Stimulated activated CD8-positive, alpha-beta memory T cell treated with anti-CD3 and anti-CD28 coated beads, Interleukin-12 subunit alpha, Interleukin-12 subunit beta, amount 100 ng/mL, for 4 hours (primary cell): ENCODE measurements at places on chromosomes 3 and 15.

GRCh38 chr3:131802029-131802428, 232.8 kb downstream of the CPNE4 start:
- DNase-seq: no peak

- no peak for DNase-seq
Observed at GRCh38 chr3:101925564-101925963, 76.2 kb downstream of the NFKBIZ start.

- DNase-seq: no peak
Observed at GRCh38 chr3:97353176-97353575, 411.4 kb upstream of the ARL6 start.

- DNase-seq: no peak
Observed at GRCh38 chr3:112769286-112769978, 77.2 kb downstream of the CD200R1L start.

GRCh38 chr3:188685789-188686188, 486.0 kb upstream of the TPRG1 start:
- no peak for DNase-seq

- no peak for DNase-seq
Observed at GRCh38 chr3:158097081-158097592, 9.1 kb downstream of the SHOX2 start.

DNA sequence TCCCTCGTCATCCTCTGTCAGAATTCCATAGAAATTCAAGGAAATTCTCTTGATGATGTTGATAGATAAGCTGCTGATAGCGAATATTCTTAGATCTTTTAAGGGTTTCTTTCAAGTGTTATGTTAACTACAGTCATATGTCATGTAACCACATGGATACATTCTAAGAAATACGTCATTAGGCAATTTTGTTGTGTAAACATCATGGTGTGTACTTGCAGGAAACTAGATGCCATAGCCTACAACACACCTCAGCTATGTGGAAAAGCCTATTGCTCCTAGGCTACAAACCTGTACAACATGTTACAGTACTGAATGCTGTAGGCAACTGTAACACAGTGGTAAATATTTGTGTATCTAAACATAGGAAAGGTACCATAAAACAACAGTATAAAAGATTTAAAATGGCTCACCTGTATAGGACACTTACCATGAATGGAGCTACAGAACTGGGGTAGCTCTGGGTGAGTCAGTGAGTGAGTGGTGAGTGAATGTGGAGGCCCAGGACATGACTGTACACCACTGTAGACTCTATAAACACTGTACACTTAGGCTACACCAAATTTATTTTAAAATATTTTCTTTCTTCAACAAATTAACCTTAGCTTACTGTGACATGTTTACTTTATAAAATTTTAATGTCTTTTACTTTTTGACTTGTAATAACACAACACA, 34.6 kb downstream of the GLDN start:
- DNase-seq: no peak

- DNase-seq: no peak
Observed at GRCh38 chr3:36417237-36417636, 36.9 kb downstream of the STAC start.

DNA sequence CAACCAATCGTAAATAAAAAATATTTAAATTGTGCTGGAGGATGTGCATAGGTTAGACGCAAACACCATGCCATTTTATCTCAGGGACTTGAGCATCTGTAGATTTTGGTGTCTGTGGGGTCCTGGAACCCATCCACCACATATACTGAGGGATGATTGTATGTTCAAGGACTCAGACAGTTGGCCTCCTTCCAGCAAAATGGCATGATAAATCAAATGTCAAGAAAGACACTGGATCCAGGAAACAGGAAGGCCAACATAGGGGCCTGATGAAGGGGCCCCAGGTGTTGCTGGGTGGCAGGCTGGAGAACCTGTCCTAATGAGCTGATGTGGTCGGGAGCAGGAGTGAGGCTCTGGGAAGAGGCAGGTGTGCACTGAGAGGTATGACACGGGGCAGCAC, 289.5 kb downstream of the GABRG3 start:
- no peak for DNase-seq

- no peak for DNase-seq
Observed at GRCh38 chr15:55549305-55549704, 38.8 kb downstream of the PYGO1 start.

GRCh38 chr3:113250566-113250965, 39.2 kb downstream of the BOC start:
- DNase-seq: no peak

- DNase-seq: no peak
Observed at GRCh38 chr3:4504340-4505261, 11.5 kb downstream of the ITPR1 start.

DNA sequence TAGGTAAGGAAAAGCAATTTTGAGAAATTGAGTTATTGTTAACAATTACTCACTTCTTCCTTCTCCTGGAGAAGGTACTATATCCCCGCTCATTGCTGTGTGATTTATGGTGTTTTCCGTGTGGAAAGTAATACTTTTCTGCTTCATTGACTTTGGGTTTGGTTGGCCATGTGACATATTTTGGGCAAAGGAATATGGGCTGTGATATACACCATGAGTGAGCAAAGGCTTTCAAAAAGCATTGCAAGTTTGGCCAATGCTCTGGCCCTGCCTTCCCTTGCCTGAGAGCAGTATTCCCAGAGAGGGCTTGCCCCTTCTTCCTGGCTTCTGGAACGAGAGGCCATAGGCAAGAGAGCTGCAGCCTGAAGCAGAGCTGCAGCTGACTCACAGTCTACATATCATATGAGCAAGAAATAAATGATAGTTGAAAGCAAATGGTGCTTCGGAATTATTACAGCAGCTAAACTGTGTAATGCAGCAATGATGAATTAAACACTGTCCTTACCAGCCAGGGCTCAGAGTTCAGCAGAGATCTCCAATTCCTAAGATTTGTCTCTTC, 216.8 kb upstream of the CD96 start:
- no peak for DNase-seq

DNA sequence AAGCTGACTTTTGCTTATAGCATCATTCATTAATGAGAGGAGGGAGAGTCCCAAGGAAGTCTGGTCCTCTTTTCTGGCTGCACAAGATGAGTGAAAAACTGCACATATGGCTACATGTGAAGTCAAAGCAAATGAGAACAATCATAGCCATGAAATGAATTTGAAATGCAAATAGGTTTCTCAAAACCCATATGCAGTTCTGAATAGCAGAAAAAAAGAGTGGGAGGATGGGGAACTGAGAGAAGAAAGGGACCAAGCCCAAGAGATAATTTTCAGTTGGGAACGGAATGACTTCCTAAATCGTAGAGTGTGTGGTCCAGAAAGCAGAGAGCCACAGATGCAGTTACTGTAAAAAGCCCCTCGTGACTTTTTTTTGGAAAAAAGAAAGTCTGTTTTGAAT, 66.3 kb downstream of the GTPBP8 start:
- no peak for DNase-seq

- no peak for DNase-seq
Observed at GRCh38 chr3:68931406-68932149, 769 bp downstream of the TAFA4 start.

DNA sequence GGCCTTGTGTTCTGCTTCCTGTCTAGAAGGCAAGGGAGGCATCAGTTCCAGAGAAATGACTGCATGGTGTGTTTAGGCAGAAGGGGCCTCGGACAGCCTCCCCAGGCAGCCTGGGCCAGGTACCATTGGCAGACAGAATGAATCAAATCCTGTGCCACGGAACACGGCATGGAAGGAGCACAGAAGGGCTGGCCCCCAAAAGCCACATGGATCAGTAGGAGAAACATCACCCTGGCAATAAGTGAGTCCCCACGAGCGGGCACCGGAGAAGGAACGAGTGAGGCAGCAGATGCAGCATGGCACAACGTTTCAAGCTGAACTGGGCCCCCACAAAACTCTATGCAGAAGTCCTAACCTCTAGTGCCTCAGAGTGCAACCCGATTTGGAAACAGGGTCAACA, 223.2 kb downstream of the ADAMTS17 start:
- DNase-seq: no peak

GRCh38 chr3:94862703-94863102, 799.8 kb downstream of the NSUN3 start:
- no peak for DNase-seq

GRCh38 chr3:138513090-138513843, 78.9 kb downstream of the ESYT3 start:
- DNase-seq: no peak

DNA sequence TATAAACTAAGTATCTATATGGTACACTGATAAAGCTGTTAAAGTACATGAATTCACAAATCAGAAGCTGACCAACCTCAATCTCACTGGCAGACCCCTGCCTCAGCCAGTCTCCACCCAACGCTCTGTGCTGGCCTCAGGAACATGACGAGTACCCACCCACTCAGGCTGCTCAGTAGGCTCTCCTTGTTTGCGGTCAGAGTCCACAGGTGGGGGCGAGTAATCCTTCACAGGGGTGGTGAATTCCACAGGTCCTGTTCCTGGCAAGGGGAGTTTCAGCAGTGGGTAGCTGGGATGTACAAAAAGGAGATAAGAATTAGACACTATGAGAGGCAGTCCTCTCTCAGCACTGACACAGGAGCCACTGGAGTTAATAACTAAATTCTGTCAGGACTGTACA, 40.9 kb downstream of the SCAP start:
- DNase-seq: no peak

DNA sequence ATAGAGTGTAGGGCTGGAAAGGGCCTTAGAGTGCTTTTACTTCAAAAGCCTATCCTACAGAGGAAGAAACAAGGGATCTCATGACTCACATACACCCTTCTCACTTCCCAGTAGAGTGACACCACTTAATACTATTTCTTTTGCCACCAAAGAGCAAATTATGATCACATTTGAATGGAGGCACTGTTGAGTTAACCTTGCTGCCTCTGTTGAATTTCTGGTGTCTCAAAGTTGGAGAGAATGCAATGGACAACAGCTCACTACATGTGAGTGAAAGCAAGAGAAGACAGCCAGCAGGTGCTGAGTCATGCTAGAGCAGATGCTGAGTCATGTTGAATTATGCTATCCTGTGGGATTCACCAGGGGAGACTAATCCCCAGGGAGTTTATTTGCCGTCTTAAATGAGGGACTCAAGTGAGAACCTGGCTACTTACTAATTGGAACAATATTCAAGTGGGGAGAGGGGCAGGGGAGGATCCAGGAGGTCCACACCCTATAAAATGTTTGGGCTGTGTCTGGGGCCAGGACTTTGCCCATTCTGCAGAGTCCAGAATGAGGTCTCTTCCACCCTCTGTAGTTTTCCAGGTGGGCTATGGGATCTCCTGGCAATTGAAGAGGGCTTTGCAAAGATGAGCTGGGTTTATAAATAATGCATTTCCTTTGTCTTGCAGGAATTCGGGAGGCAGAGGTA, 35.8 kb downstream of the ST8SIA2 start:
- no peak for DNase-seq

- DNase-seq: no peak
Observed at GRCh38 chr3:87462228-87462627, 185.8 kb upstream of the POU1F1 start.

DNA sequence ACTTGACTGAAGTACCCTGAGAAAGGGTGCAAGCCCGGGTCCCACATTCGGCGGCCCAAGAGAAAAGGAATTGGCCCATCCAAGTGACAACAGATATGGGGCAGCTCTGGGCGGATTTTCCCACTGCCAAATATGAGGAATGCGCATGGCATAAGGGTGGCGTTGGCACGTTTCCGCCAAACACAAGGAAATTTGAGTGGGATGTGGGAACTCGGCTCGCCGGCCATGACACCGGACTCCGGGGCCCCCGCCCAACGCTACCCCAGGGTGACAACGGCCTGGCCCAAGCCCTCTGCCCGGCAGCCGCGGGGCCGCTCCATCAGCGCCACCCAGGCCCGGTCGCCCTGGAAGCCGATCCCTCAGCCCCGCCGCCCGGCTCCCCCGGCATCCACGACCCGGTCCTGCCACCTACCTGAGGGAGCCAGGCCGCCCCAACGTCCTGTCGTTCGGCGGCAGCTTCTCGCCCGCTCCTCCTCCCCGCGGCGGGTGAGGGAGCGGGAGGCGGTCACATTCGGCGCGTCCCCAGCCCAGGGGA, 449 bp downstream of the RAF1 start:
- DNase-seq: no peak

DNA sequence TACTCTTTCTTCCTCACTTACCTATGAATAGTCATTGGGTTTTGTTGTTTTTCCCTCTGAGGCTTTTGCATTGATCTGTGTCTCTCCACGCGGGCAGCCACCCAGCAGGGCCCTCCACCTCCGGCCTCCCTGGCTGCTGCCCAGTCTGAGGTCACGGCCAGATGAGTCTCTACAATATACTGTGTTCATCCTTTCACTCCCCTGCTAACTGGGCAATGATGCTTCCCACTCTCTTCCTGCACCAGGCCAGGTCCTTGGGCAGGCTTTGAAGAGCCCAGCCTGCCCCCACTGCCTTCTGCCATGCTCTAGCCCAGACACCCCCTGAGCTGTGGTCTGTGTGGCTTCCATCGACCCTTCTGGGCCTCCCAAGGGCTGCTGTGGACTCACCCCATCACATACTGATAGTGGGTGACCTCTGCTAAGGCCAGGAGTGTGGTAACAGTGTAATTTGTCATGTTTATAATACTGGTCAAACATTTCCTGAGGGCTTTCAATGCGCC, 18.0 kb downstream of the PDIA5 start:
- DNase-seq: no peak

- DNase-seq: no peak
Observed at GRCh38 chr3:64078966-64079365, 55.7 kb upstream of the PSMD6 start.

DNA sequence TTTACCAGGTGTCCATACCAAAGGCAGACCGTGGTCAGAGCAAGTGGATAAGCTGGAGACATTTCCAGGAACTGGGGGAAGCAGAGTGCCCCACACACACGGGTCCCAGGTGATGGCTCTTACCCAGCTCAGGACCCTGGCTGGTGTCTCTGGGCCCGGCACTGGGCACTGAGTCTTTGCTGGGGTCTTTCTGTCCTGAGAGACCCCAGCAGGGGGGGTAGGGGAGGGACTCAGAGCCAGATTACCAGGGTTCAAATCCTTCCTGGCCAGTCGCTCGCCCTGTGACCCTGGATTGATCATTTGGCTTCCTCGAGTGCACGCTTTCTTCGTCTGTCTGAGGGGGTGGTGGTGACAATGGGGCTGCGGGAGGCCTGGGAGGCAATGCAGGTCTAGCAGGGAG, 95.7 kb downstream of the PLXNA1 start:
- no peak for DNase-seq

DNA sequence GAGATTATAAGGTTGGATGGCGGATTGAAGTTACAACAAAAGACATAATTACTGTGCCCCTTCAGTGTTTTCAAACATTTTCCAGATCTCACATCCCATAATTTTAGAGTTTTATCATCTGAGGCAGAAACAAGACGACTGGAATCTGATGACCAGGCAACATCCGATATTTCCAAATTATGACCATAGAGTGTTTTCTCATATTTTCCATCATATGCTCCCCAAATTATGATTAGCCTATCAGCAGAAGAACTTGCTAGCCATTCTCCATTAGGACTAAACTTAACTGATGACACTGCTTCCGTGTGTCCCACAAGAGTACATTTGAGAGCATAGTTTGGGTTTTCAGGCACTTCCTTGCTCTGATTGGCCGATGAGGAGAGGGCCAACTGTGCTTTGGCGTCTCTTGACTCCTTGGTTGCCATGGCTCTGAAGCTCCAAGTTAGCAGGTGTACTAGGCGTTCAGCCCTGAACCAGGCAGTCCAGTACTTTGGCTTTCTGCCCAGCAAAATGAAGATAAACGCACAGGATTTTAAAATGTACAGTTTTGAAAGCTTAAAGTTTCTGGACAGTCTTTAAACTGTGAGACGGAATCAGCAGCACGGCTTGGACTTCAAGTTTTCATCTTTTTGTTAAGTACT, 638 bp downstream of the WDR5B start:
- no peak for DNase-seq

- DNase-seq: no peak
Observed at GRCh38 chr15:45091576-45091975, 22.4 kb downstream of the DUOX2 start.
